ENCODE measurements at places on chromosomes 16 and 17.

- no peak for DNase-seq
Observed at GRCh38 chr17:80980397-80981061, 11.1 kb upstream of the CHMP6 start.

DNA sequence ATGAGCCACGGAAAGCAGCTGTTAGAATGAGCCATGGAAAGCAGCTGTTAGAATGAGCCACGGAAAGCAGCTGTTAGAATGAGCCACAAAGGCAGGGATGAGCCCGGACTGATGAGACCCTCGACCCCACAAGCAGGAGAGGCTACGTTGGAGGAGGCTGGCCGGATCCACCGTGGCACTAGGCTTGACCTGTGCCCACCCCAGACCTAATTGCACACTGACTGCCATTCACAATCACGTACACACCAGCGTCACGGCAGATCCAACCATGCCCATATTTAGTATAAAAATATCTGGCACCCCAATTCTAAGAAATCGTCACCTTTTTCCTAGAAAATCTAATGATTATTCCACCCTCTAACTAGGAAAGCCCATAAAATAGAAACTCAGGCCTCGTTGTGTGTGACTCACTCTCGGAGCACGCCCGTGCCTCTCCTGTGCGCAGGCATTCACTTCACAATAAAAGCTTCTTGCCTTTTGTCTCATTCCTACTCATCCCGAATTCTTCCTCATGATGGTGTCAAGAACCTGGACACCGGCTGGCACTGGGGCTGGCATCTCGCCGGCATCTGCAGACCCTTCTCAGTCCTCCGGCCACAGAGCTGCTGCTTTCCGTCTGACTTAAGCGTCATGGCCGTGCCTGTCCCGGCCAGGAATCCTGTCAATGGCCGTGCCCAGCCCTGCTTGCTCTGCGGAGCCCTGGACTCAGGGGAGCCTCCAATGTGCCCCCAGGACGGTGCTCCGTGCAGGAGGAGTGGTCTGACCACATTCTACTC is 5.5 kb upstream of the SECTM1 start:
- DNase-seq: no peak

DNA sequence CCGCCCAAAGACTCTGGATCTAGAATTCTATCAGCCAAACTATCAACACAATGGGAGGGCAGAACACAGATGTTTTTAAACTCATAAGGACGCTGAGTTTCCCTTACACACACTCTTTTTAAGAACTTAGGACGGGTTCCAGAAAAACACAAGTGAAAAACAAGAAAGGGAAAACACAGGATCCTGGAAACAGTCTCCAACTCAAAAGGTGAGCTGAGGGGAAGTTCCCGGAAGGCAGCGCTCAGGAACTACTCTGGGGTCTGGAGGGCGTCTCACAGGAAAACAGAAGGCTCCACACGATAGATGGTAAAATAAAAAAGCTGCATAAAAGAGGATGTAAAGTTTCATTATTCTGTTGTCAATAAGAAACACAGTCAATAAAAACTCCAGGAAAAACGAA is 80.2 kb upstream of the DOC2B start:
- DNase-seq: no peak

GRCh38 chr16:12958366-12958765 is 57.0 kb downstream of the SHISA9 start:
- DNase-seq: no peak

DNA sequence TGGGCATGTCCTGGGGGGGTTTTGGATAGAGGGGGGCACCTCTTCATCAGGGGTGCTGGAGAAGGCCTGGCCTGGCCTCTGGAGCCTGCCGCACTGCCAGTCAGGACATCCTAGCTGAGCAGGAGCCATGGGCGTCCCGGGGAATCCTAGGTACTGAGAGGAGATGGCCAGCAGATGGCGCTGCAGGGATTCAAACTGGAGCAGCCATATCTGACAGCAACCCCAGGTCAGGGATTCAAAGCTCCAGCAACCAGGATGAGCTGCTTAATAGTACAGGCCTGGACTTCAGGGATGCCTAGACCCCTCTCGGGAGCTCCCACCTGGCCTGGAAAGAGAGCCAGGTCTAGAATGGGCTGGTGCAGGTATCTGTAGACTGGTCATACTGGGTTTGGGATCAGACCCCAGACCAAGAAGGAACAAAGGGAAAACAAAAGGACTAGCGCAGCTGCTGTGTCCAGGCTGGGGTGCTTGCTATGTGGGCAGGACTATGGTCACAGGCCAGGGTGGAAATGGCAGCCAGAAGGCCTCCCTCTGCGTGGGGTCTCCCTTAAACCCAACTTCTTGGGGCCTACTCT is 306.9 kb upstream of the RBFOX1 start:
- DNase-seq: no peak

DNA sequence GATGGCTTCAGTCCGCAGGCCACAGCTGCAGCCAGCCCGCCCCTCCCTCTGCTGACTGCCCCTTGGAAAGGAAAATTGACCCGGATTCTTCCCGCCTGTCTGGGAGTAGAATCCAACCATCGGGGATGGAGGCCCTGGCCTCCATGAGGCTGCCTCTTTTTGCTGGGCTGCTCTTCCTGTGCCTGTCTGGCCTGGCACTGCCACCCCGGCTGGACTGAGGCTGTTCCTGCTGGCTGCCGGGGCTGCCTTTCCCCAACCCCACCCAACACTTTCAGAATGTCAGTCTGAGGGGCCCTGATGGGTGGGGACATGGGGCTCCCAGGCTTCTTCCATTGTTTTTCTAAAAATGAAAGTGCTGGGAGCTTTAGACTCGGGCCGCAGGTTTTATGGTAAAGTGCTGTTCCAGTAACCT is 7.3 kb downstream of the BAHCC1 start:
- no peak for DNase-seq

- no peak for DNase-seq
Observed at GRCh38 chr16:12764813-12765488, 38.7 kb downstream of the CPPED1 start.

GRCh38 chr16:60107437-60107836 is 1373.3 kb upstream of the GOT2 start:
- DNase-seq: no peak

- no peak for DNase-seq
Observed at GRCh38 chr17:8255499-8255898, 6.4 kb downstream of the PFAS start.

GRCh38 chr17:5201011-5201410 is 9.3 kb upstream of the ZNF594 start:
- no peak for DNase-seq

DNA sequence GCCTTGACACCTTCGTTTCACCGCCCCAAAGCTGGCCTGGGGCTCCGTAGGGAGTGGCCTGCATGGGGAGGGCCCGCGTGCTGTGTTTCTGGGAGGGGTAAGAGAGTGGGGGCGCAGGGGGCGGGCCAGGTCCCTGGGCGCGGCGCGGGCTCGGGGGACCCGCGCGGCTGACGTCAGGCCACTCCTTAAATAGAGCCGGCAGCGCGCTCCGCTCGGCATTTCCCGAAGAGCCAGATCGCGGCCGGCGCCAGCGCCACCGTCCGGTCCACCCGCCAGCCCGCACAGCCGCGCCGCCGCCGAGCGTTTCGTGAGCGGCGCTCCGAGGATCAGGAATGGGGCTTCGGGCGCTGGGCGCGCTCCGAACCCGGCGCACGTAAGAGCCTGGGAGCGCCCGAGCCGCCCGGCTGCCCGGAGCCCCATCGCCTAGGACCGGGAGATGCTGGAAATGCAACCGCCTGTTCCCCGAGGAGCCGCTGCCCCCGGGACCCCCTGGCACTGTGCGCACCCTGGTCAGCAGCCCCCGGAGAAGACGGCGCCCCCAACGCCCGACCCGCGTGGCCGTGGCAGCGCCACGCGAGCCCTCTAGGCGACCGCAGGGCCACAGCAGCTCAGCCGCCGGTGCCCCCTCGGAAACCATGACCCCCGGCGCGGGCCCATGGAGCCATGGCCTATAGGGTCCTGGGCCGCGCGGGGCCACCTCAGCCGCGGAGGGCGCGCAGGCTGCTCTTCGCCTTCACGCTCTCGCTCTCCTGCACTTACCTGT is at the start of gene HS3ST2:
Gene HS3ST2 (plus strand): TSS at position 215 of the 763 bp plus-strand sequence. CDS start 449 bp downstream, at position 664.
- DNase-seq: no peak

GRCh38 chr17:17929655-17930380 is 42.4 kb downstream of the TOM1L2 start:
- no peak for DNase-seq

GRCh38 chr17:306116-306515 is 46.5 kb downstream of the RPH3AL start:
- no peak for DNase-seq

GRCh38 chr17:9705745-9706144 is 60.4 kb downstream of the USP43 start:
- DNase-seq: no peak
